ENCODE measurements at places on chromosomes 5 and 9. TPM values are rescaled to one million over a fixed set of nuclear protein-coding genes. Genes with fewer than 3 reads are reported as not detected.

BSPRY gene
- total RNA-seq: not detected

LRRC70 gene
- 0.83 TPM for total RNA-seq

TXN gene
- 45.6 TPM for total RNA-seq

FAM221B gene
- total RNA-seq: not detected

TRPM3 gene
- not detected for total RNA-seq

GRCh38 chr9:124879226-124879625 is 17.3 kb downstream of the ARPC5L start:
- H3K4me1 ChIP-seq: peaks cover 10% of the 10 kb centered on the region
- H3K36me3 ChIP-seq: peaks cover 71% of the 10 kb centered on the region
- no peak overlapping the region for H3K27ac ChIP-seq
- DNase-seq: no peak
- H3K27me3 ChIP-seq: no peaks in the 10 kb centered on the region

DNA sequence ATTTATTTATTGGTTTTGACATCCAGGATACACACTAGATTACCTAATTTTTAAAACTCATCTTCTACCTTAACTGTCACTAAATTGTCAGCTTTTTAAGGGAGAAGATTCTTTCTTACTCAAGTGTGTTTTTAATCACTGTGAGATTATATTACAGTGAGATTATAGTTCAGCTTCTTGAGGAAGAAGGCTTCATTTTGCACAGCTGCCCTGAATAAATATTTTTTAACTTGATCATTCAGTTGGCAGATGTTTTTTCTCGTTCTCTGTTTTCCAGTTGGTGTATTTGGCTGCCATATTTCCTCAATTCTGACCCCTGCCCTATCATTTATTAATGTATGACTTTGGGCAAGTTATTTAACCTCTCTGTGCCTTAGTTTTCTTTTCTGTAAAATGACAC is 15.0 kb upstream of the ELL2 start:
- H3K4me1 ChIP-seq: no peaks in the 10 kb centered on the region
- DNase-seq: no peak
- no peaks in the 10 kb centered on the region for H3K27me3 ChIP-seq
- no peak overlapping the region for H3K4me3 ChIP-seq
- no peak overlapping the region for H3K27ac ChIP-seq

DNA sequence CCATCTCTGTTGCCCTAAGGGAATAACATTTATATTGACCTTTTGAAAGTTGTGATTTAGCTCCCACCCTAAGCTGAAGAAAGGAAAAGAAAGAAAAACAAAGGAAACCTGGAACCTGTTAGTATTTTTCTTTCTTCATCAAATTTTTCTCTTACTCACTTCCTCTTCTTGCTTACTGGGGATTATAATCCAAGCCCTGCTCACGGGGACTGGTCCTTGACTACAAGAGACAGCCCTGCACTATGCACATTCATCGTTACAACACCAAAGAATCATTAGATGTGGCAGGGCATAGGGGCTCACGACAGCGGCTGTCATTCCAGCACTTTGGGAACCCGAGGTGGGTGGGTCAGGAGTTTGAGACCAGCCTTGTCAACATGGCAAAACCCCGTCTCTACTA is 37.8 kb upstream of the LPAR1 start:
- H3K4me3 ChIP-seq: no peak overlapping the region
- H3K27ac ChIP-seq: no peak overlapping the region
- no peaks in the 10 kb centered on the region for H3K4me1 ChIP-seq
- H3K27me3 ChIP-seq: no peaks in the 10 kb centered on the region

- DNase-seq: no peak
- no peaks in the 10 kb centered on the region for H3K36me3 ChIP-seq
- H3K4me1 ChIP-seq: no peaks in the 10 kb centered on the region
- H3K4me3 ChIP-seq: no peak overlapping the region
- no peak overlapping the region for H3K27ac ChIP-seq
Observed at GRCh38 chr5:88718736-88719135, 164.2 kb downstream of the MEF2C start.

DNA sequence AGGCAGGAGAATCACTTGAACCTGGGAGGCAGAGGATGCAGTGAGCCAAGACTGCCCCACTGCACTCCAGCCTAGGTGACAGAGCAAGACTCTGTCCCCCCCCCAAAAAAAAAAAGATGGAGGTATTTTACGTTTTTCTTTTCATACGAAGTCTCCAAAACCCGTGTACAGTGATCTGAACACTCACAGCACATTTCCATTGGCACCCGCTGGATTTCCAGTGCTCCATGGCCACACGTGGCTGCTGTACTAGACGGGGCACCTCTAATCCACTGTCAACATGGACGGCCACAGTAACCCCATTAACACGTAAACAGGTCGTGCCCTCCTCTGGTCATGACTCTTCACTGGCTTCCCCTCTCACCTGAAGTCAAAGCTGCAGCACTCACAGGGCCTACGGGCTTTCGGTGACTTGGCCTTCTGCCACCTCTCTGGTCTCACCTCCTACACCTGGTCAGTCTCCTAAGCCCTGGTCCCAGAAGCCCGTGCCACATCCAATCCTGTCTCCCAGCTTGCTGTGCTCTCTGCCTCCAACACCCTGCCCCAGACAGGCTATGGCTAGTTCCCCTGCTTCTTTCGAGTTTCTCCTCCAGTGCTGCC is 22.1 kb downstream of the TBC1D9B start:
- DNase-seq: no peak
- H3K27ac ChIP-seq: no peak overlapping the region
- peaks cover 41% of the 10 kb centered on the region for H3K36me3 ChIP-seq
- no peak overlapping the region for H3K4me3 ChIP-seq
- H3K4me1 ChIP-seq: no peaks in the 10 kb centered on the region
- no peaks in the 10 kb centered on the region for H3K27me3 ChIP-seq

- H3K27ac ChIP-seq: no peak overlapping the region
- peaks cover 18% of the 10 kb centered on the region for H3K4me1 ChIP-seq
- no peaks in the 10 kb centered on the region for H3K27me3 ChIP-seq
- H3K4me3 ChIP-seq: no peak overlapping the region
- no peak for DNase-seq
Observed at GRCh38 chr9:136868644-136869043, 2.5 kb upstream of the EDF1 start.

DNA sequence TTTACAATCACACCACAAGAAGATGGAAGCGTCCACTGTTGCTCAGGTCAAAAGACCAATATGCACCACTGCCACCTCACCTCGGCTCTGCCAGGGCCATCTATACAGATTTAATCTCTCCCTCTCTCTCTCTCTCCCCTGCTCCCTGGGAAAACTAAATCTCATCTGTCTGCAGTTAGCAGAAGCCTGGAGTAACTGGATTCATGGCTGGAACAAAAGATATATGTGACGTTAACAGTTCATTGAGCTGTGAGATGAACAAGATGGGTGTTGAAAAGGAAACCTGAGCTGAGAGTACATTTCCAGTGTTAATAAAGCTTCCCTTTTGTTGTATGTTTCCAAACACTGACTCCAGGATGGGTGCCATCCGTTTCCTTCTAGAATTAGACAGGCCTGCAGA is 369.7 kb downstream of the CDK5RAP2 start:
- no peaks in the 10 kb centered on the region for H3K36me3 ChIP-seq
- DNase-seq: no peak
- H3K27me3 ChIP-seq: no peaks in the 10 kb centered on the region
- H3K4me3 ChIP-seq: no peak overlapping the region

DNA sequence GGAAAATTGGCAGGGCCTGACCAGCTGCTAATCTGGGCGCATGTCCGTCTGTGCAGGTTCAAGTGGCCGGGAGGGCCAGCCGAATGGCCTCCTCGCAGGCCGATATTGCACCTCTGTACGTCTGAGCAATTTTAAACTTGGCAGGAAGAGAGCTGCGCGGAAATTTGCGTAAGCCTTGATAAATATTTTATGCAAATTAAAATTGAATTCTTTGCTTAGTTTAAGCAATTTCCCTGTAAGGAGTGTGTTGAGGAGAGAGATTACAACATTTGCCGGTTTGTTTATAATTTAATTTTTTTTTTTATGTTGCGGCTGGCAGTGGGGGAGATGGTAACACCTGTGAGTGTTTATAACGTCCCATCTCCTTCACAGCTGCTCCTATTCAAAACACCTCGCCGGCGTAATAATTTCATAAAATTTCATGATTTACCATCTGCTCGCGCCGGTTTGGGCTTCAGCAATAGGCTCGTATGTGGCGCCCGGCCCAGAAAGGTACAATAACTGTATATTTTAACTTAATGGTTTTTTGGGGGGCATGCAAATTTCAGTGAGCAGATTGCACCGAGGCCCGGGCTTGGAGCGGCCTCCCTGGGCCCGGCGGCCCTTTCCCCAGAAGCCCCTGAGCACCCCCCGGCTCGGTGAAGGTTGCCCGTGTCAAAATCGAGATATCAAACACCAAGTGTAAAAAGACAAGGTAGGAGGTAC is 269.4 kb upstream of the MVB12B start:
- H3K36me3 ChIP-seq: no peaks in the 10 kb centered on the region

DNA sequence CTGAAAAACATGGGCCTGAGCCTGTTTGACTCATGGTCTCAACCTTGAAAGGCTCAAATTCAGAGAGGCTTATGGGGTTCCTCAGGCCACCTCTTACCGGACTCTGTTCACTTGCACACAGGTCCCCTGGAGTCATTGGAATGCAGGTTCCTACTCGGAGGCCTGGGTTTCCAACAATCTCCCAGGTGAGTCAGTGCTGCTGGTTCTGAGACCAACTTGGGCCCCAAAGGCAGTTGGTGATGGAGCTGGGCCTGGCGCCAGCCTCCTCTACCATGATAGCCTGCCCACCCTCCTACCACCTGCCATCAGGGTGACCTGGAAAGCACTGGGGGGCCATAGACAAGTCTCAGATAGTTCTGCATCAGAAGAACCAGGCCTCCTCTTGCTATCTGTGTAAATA is 188.4 kb downstream of the RGS3 start:
- no peak overlapping the region for H3K27ac ChIP-seq
- no peaks in the 10 kb centered on the region for H3K27me3 ChIP-seq
- H3K4me1 ChIP-seq: no peaks in the 10 kb centered on the region

Measured in CD4-positive, alpha-beta memory T cell (primary cell).